ENCODE measurements at places on chromosomes 1 and 21.

- no peak for DNase-seq
These were observed 7.0 kb upstream of the C1orf198 start for GRCh38 chr1:230875370-230875769.

GRCh38 chr21:16855164-16855667, 657.6 kb upstream of the CXADR start:
- no peak for DNase-seq

DNA sequence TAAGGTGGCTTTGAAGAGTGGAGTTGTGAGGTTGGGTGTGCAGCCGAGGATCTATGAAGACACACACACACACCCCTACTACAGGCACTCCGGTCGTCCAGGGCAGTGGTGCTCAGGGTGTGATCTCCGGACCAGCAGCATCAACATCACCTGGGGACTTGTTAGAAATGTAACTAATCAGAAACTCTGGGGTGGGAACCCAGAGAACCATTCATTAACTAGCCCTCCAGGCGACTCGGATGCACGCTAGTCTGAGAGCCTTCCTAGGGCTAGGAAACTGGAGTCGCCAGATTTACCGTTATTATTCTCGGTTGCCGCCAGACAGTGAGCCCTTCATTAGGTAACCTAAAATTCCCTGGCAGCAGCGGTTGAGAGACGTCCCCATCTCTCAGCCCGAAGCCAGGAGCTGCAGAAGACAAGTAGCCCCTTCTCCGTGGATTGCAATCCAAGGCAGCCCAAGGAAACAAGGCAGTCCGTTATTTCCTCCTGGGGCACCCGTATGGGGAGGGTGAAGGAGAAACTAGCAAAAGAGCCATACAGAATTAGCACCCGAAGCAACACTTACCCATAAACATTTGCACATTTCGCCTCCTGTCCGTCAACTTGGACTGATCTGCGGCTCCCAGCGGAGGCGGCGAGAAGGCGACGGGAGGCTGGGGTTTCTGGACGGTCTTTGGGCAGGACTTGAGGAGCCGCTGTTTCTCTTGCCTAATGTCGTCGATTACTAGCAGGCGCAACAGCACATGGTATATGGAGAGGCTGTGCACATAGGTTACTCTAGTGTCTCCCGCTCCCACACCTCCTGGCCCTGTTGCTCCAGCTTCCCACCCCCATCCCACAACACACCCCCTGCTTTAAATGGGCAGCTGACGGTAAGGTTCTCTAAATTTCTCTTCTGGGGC, 2.9 kb upstream of the CCN1 start:
- peak; percentile 45 for DNase-seq

GRCh38 chr1:162219461-162219860, 150.0 kb downstream of the NOS1AP start:
- no peak for DNase-seq

- no peak for DNase-seq
These were observed 692.1 kb upstream of the ZP4 start for GRCh38 chr1:238582816-238583215.

GRCh38 chr1:87325982-87326738, 2.5 kb upstream of the LMO4 start:
- peak; percentile 52 for DNase-seq

DNA sequence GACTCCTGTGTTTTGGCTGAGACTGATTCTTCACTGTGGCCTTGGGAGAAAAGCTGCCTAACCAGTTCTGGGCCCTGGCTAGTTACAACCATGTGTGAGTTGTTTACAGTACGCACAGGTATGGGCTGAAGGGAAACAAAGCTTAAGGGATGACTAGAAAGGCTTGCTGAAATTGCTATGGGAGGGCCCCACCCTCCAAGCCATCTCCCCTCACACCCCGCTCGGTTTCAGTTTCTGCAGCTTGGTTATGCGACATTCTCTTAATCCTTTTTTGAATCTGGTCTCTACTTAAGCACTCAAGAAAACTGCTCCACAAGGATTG, 43.1 kb downstream of the PBX1 start:
- no peak for DNase-seq

- DNase-seq = no peak
These were observed 361.0 kb downstream of the ADGRL2 start for GRCh38 chr1:82161700-82162141.

- DNase-seq = no peak
These were observed 2.5 kb downstream of the COL6A1 start for GRCh38 chr21:45983981-45984551.

GRCh38 chr1:192879406-192879805, 70.6 kb downstream of the RGS2 start:
- no peak for DNase-seq

DNA sequence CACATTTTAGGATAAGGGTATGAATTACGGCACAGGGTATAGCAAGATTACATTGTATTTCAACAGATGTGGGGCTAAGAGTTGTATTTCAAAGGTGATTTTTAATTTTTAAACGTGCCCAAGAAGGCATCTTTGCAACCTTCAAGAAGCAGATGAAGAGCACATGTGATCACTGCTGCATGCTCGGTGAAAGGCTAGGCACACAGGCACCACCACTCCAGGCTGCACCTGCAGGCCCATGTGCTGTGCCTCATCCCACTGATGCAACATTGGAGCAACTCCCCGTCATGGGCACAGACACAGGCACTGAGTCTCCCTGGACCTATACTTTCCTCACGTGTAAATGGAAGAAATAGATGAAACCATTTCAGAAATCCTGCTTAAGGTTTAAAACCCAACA, 23.5 kb downstream of the UBE2G2 start:
- no peak for DNase-seq

DNA sequence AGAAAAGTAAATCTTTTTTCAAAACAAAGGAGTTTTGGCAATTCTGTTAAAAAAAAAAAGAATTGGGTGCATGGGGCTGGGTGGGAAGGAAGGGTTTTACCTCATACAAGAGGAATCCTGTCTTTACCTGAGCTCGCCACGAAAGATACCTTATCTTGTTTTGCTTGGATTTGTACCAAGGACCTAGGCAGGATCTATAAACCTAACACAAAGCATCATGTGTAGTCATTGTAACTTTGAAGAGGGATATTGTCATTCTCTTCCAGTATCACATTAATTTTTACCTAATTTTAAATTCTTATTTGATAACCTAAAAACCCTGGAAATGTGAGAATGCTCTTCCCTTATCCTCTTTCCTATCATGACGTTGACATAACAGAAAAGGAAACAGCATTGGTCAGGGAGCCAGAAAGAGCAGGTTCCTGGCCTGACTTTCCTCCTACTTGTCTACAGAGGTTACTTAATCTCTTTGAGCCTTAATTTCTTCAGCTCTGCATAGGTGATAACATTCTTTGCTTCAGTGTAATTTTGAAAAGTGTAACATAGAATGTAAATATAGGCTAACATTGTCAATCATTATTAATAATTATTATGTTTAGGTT, 4.0 kb upstream of the LAMC1 start:
- DNase-seq = no peak

- DNase-seq = no peak
These were observed 754.8 kb downstream of the ADGRL2 start for GRCh38 chr1:82555501-82555900.

- no peak for DNase-seq
These were observed 8.6 kb downstream of the STRIP1 start for GRCh38 chr1:110043016-110043415.

GRCh38 chr1:206563367-206564207, 48.7 kb downstream of the EIF2D start:
- DNase-seq = no peak

DNA sequence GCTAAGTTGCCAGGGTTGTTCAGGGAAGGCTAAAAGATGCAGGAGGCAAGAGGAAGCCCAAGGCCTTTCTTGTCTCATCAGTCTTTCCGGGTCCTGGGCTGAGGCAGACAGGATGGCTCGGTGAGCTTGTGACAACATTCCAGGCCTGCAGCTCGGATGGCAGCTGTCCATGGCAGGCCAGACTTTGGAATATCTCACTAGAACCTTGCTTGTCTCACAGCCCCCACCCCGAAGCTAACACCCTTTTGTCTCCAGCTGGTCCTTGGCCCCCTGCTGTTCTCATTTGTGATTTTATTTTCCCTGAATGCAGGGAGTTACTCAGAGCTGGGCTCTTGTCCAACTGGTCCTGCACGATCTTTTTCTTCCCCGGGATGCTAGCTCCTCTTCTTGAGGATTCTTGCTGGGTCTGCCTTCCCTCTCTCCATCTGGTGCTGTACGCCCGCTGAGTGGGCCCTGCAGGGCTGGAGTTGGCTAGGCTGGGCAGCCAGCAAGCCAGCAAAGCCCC, 477.2 kb upstream of the CAMK1G start:
- no peak for DNase-seq
